Hepatocyte (in vitro differentiated cells): ENCODE measurements at places on chromosomes 16 and 17. TPM values are rescaled to one million over a fixed set of nuclear protein-coding genes. Genes with fewer than 3 reads are reported as not detected.
A peak's percentile ranks its signal among the peaks of the same experiment; 100 is the strongest.

- DNase-seq = peak; percentile 95
Observed at GRCh38 chr16:27202923-27203506, 311 bp upstream of the KDM8 start.

Gene PRR35
- not detected in 2 replicates for total RNA-seq

DNA sequence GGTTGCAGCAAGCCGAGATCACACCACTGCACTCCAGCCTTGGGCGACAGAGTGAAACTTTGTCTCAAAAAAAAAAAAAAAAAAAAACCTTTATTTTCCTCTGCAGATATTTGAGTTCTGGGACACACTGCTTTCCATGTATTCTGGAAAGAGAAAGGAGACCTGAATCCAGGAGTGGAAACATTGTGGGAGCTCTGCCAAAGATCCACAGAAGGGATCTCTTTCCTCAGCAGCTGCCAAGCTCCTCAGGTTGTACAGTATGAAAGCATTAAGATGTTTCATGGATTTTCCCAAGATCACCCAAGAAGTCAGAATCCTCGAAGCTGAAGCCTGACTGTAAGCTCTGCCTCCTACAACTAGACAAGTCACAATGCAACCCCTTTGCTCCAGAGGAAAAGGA lies 13.5 kb downstream of the NPRL3 start:
- no peak for DNase-seq

DNA sequence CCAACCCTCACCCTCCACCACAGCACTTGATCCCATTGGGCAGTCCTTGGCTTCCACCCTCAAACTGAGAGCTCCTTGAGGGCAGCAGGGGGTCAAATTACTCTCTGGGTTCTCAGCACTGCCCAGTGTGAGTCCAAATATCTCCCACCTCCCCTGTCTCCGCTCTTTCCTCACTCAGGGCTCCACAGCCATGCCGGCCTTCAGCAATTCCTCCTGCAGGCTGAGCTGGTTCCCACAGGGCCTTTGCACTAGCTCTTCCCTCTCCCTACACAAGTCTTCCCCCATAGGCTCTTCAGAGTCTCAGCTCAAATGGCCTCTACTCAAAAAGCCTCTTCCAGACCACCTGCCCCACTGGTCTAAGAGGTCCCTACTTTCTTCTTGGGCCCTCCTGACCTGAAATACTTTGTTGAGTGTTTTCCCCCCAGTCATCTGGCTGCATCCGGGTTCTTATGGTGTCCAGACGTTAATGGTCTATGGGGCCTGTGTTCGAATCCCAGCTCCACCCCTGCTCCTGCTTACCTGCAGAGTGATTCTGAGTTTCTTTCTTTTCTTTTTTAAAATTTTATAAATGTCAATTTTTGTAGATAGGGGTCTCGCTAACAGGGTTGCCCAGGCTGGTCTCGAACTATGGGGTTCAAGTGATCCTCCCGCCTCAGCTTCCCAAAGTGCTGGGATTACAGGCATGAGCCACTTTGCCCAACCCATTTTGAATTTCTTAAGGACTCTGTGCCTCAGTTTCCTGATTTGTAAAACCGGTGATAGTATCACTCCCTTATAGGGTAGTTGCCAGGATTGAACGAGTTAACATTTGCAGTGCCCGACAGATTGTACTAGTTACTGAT lies 973 bp upstream of the IL4R start:
- no peak for DNase-seq

GRCh38 chr17:76500074-76500746 lies 1.0 kb downstream of the RHBDF2 start:
- DNase-seq = no peak

Gene EVI2A
- 0.10 and 0.28 TPM in 2 replicates for total RNA-seq

DNA sequence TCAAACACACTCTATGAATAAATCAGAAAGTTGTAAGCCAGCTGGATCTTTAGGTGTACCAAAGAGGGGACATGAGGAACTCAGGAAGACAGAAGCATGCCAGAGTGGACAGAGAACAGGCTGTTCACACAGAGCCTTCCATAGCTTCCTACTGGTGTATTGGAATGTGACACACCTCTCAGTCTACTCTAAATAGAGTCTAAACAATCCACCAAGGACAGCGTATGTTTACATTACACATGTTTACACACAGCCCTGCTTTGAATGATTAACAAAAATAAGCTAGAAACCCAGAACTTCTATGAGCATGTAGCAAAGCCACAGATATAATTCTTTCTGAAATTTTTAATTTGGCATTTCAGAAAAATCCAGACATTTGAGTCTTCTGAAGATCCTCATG lies 1279.0 kb upstream of the CDH8 start:
- peak; percentile 56 for DNase-seq

- DNase-seq = no peak
Observed at GRCh38 chr16:4718466-4718865, 15.6 kb downstream of the ANKS3 start.

GRCh38 chr17:9842057-9842758 lies 16.5 kb downstream of the GLP2R start:
- DNase-seq = peak; percentile 49

DNA sequence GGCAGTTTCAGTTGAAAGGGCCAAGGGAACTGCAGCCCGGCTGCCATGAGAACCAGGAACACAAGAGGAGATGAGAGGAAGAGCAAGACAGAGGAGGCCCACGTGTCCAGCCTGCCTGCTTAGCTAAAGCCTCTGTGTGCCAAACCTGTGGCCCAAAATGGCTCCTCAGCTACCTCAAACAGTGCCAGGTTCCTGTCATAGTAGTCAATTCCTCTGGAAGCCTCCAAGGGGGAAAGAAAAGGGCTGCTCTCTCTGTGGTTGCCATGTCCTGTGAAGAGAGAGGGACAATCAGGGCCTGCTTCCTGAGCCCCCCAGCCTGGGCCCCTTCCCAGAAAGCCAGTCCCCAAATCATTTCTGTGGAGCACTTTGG lies 5.2 kb downstream of the SLC12A4 start:
- no peak for DNase-seq

Gene CCL16
- not detected in 2 replicates for total RNA-seq

Gene KRT20
- 2.4 and 3.4 TPM in 2 replicates for total RNA-seq

Gene KCNJ18
- total RNA-seq = not detected in 2 replicates

DNA sequence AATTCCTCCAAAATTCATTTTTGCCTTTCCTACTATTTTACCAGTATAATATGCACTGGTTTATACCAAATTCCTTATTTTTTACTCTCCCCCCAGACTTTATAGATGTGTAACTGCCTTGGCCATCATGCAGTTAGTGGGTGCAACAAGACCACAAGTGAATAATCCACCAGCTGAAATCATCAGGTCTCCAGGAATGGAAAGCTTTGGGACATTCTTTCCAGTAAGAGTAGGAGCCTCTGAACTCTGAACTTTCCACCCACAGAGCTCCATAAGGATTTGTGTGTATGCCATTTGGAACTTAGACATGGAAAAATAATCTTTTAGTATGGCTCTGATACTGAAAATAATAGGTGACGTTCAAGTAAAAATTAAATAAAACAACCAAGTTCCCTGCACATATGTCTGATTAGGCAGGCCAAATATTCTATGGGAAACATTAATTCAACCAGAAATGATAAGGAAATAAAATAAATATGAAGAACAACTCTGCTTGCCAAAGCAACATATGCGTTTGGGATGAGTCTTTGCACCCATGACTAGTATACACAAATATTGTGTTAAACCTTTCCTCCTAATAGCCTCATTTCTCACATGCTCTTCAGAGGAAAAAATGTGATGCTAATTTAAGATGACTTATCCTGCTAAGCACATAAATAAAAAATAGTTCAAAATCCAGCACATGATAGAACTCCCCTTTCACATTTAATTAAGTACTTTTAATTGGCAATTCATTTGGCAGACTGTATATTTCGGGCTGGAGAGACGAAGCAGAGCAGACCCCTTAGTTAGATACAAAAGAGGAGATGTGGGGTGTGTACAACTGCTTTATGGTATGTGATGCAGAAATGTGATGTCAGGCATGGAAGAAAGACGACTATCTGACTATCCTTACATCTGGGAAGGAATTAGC lies 11.6 kb upstream of the LYRM9 start:
- no peak for DNase-seq
